ENCODE measurements at places on chromosomes 2 and 18. TPM values are rescaled to one million over a fixed set of nuclear protein-coding genes. Genes with fewer than 3 reads are reported as not detected.

RAB6D gene
- total RNA-seq, result not detected

CAVIN2 gene
- total RNA-seq, result not detected

CHRNA1 gene
- 0.20 TPM for total RNA-seq

RESP18 gene
- not detected for total RNA-seq

ACKR3 gene
- total RNA-seq, result 7.1 TPM
